ENCODE measurements at places on chromosomes 2 and 18.

- no peak for DNase-seq
These were observed 64.9 kb downstream of the KLHL29 start for GRCh38 chr2:23449831-23450331.

DNA sequence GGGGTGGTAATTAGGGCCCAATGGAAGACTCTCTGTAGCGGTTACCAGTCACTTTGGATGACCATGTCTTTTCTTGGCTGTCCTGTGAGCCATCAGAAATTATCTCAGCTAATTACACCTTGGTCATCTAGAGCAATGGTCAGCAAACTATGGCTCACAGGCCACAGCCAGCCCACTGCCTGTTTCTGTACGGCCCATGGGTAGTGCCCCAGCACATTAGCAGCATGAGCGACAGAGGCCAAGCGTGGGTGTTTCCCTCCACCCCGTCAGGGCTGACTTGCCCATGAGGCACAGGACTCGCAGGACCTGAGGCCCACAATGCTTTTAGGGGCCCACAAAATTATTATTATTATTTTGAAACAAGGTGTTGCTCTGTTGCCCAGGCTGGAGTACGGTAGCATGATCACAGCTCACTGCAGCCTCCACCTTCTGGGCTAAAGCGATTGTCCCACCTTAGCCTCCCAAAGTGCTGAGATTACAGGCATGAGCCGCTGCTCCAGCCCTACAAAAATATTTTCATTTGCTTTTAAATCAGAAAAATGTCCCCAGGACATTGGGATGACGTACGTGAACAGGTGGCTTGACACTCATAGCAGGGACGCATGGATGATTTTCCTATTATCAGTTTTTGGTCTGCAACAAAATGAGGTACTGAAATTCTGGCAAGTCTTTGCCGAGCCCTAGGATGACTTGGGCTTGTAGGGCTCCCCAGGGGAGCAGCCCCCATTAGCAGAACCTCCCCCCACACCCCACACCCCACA lies 29.3 kb upstream of the CEP68 start:
- no peak for DNase-seq

- DNase-seq: no peak
These were observed 9.0 kb upstream of the MRPL19 start for GRCh38 chr2:75637568-75637967.

GRCh38 chr2:55518841-55519165 lies 715 bp upstream of the CFAP36 start:
- DNase-seq: no peak

DNA sequence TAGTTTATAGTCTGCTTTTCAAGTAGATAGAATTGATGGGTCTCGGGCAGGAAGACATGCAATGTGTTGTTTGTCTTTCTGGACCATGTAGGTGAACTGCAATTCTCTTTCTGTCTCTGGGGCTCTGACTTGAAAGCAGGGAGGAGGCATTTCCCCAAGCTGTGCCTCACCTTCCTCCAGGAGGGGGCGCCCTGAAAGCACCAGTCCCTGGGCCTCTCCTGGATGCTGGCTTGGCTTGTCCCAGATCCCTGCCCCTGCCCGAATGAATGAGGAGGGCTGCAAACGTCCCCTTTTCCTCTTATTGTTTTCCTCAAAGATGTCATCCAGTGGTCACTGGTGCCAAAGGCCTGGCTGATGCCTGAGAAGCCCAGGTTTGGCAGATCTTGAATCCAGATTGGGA lies 270.6 kb downstream of the CELF4 start:
- DNase-seq: no peak

GRCh38 chr2:147607379-147607778 lies 237.4 kb upstream of the ACVR2A start:
- DNase-seq: no peak

- no peak for DNase-seq
These were observed 108.5 kb downstream of the GLI2 start for GRCh38 chr2:120844070-120844738.

GRCh38 chr2:221649051-221649775 lies 77.1 kb upstream of the EPHA4 start:
- no peak for DNase-seq

GRCh38 chr2:237456200-237456843 lies 30.7 kb upstream of the MLPH start:
- DNase-seq: no peak

GRCh38 chr2:119004602-119005001 lies 62.6 kb downstream of the MARCO start:
- DNase-seq: no peak

GRCh38 chr18:12422936-12423335 lies 15.2 kb downstream of the PRELID3A start:
- no peak for DNase-seq

GRCh38 chr18:31041271-31042083 lies 1.1 kb downstream of the DSC3 start:
- no peak for DNase-seq

GRCh38 chr2:173574324-173575112 lies 219.8 kb downstream of the CDCA7 start:
- DNase-seq: no peak

GRCh38 chr18:43620936-43621335 lies 343.6 kb upstream of the SYT4 start:
- DNase-seq: no peak

- no peak for DNase-seq
These were observed 1237.1 kb downstream of the LRP1B start for GRCh38 chr2:140893685-140894084.

DNA sequence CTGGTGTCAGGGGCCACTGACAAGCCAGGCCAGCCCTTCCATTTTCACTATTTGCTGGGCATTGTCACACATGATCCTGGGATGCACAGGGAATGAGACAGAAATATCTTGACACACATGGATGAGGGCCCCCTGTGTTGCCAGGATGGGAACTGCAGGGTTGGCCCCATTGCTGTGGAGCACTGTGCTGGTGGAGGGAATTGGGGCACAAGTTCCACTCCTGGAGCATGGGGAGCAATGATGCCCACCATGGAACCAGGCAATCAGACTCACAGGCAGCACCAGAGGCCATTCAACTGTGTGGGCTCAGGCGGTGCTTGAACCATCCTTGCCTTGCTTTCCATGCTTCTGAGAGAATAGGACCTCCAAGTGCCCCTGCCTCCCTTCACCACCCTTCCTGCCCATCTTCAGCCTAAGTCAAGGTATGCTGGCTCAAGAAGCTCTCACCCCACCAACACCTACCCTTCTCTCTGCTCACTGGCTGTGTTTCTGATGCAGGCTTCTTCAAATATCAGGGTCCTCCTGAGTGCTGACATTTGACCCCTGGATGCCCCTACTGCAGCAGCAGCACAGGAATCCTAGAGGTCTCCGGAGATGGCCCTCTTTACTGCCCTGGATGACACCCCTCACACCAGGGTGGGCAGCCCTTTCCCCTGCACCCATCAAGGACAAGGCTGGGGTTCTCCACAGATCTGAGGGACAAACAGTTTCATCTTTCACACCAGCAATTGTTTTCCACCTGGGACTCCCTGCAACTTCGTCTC lies 11.0 kb downstream of the ADRA2B start:
- no peak for DNase-seq

GRCh38 chr18:35463827-35464226 lies 33.9 kb downstream of the INO80C start:
- no peak for DNase-seq

DNA sequence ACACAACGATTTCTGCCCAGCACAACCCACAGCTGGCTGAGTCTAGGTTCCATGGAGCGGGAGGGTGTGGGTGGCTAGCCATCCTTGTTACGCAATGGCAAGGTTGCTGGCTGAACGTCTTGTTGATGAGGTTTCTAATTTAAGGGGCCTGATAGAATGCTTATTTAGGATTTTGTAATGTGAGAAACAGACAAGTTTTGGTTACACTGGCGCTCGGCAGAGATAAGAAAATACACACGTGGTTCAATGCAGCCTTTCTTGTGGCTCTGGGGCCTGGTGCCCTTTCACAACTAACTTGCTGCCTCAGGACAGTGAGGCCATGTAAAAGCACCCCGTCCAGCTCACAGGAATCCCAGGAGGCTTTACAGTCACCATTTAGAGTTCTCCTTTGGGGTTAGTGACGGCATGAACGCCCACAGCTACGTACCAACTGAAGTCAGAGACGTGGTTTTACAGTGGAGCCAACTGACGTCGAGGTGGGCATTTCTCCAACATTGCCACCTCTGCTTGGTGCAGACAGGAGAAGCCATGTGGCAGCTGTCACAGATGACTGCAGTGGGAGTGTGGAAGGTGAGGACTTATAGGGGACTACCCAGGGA lies 29.7 kb upstream of the PIEZO2 start:
- no peak for DNase-seq

- no peak for DNase-seq
These were observed 70.6 kb upstream of the TCF7L1 start for GRCh38 chr2:85062565-85062964.

DNA sequence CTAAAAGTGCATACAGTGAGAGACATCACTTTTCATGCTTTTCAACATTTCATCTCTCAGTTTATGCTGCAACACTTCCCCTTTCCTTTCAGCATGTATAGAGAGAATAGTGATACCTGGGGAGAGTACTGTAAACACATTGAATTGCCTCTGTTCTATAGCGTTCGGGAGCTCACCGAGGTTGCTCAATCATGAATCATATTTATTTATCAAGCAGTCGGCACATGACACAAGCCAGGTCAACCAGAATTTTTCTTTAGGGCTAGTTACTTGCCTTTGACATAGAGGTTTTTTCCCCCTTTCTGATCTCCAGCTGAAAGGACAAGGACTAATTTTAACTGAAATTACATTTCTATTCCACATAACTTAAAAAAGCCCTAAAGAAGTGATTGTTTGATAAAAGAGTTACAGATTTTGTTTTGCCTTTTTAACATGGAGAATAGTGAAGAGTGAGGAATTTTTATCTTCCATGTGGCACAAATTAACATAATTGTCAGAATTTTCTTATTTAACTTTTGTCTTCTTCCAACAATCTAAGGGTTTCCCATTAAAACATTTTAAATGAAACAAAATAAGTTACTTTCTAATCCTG lies 690.9 kb upstream of the TMEFF2 start:
- DNase-seq: no peak

- DNase-seq: no peak
These were observed 318.9 kb upstream of the ACVR2A start for GRCh38 chr2:147525819-147526489.

GRCh38 chr2:11568436-11568835 lies 34.6 kb downstream of the GREB1 start:
- DNase-seq: no peak

DNA sequence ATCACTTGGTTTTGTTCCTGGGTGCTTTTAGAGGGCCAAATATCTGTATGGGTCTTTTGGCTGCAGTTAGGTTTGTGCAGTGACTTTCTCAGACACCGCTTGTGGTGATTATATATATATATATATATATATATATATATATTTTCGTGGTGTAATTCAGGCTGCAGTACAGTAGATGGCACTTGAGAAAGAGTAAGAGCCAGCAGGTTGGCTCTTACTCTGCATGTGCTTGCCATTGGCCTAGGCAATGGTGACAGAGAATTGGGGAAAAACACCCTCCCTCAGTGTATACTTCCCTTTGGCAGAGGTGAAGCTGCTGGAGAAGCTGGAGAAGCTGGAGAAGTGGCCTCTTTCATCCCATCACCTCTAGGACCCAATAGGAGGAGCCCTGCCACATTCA lies 22.2 kb upstream of the MYL1 start:
- no peak for DNase-seq

DNA sequence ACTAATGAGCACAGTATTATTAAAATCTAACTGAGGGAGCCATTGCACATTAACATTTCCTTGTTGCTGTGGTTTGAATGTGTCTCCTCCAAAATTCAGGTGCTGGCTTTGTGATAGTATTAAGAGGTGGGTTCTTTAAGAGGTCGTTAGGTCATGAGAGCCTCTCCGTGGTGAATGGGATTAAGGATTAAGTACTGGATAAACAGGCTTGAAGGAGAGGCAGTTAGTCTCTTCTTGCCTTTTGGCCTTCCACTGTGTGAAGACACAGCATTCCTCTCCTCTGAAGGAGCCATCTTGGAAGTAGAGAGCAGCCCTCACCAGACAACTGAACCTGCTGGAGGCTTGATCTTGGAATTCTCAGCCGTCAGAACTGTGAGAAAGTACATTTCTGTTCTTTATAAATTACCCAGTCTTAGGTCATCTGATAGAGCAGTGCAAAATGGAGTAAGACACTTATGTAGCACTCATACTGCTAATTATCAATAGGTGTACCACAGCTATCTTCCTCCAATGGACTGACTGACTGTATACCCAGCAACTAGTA lies 182.7 kb downstream of the MYO3B start:
- no peak for DNase-seq

- DNase-seq: no peak
These were observed 1036.5 kb upstream of the FANCL start for GRCh38 chr2:59277671-59278070.

GRCh38 chr2:131156452-131157149 lies 51.5 kb downstream of the PLEKHB2 start:
- DNase-seq: no peak

DNA sequence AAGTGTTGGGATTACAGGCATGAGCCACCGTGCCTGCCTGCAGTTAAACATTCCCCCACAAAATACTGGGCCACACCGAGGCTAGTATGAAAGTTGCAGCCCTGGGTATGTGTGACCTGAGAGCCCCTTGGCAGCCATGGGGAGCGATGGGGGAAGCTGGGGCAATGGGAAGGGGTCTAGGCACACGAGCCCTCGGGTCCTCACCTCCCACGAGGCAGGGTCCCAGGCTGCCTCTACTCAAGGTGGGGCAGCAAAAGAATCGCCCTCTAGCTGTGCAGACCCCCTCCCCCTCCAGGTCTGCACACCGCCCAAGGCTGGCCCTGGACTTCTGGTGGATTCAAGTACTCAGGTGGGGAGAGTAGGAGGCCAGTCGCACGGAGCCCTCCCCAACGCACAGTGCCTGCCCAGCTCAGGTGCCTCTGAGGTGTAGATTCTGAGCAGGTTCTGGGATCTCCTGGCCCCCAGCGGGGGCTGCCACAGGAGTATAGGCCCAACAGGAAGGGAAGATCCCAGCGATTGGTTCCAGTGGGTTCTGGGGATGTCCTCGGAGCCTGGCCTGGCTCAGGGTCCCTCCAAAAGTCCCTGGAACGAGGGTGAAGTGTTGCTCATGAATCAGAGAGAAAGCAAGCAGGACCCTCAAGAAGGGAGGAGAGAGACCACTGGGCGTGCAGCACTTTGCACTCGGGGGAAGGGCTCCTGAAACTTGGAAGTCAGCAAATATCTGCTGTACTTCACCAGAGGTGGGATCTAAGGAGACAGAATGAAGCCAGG lies 2.6 kb downstream of the GPR35 start:
- no peak for DNase-seq

DNA sequence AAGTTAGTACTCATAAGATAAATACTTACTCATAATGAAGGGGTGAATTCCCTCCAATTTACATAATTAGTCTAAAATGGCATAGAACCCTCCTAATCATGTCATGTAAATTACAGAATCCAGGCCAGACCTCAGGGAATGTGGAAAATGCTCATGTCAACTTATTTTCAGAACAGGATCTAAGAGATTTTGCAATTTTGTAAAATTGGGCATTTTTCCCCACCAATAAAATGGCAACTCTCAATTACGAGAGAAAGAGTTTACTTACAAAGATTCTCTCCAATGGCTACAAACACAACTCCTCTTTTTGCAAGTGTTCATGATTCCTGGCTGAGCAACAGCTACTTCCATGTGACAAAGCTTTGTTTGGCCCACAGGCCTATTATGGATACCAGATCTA lies 33.8 kb upstream of the SP5 start:
- no peak for DNase-seq

Measured in stimulated activated CD4-positive, alpha-beta T cell treated with anti-CD3 and anti-CD28 coated beads, TNF-alpha, amount 100 ng/mL, for 1 hour (primary cell).